Fibroblast of upper back skin (primary cell): ENCODE measurements at places on chromosomes 1 and 21.

- DNase-seq = peak; percentile 25
Observed at GRCh38 chr1:1123581-1124507, 8.0 kb upstream of the C1orf159 start.

DNA sequence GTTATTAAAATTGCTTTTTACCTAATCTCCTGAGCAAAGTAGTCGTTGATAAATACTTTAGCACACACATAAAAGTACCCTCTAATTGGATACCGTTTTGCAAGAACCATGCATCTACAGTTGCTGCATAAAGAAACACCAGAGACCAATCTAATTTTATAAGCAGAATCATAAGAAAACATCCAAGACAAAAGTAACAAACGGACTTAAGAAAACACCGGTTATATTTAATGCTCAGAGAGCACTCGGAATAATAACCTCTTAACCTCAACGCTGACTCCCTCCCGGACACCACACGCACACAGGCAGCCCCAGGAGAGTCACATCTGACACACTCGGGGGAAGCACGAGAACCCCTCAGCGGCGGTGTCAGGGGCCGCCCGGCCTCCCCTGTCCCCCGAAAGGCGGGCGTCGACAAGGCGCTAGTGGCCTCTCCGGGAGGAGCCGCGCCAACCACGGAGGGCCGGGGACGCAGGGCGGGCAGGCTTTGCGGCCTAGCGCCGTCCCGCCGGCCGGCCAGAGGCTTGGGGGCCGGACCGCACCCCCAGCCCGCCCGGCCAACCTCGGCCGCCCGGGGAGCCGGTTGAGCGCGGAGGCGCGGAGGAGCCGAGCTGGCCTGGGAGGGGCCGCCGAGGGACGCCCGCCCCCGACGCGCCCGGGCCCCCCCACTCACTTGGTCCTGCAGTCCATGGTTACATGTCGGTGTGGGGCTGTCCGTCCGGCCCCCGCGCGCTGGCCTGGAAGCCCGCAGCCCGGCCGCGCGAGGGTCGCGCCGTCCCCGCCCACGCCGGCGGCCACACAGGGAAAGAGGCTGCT lies 606 bp downstream of the DENND1B start:
- DNase-seq = peak; percentile 23

DNA sequence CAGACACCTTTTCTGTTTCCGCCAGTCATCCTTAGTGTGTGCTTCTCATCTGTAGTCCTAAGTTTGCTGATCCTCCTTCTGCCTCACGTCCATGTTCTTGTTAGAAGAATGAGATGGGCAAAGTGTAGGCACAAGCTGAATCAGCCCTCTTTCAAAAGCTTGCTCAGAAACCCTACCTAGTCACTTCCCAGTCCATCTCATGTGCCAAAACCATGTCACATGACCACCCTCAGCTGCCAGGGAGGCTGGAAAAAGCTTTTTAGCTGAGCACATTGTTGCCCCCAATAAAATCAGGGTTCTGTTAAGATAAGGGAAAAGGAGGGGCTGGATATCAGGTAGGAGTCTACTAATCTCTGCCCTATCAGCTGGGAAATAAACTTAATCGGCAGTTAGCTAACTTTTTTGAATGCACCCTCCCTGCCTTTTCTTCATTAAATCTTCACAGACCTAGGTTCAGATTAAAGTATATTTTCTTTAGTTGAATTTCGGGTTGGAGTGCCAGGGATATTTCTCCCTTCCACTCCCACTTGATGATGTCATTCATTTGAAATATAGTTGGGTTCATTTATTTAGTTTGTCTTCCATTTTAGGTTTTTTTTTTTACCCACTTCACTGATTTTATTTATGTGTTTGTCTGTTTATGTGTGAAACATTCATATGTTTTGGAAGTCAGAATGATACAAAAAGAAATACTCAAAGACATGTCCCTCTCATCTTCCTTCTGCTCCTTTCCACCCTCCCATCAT lies 129.2 kb downstream of the ROR1 start:
- DNase-seq = no peak

- DNase-seq = no peak
Observed at GRCh38 chr21:20404915-20405314, 593.3 kb upstream of the NCAM2 start.

DNA sequence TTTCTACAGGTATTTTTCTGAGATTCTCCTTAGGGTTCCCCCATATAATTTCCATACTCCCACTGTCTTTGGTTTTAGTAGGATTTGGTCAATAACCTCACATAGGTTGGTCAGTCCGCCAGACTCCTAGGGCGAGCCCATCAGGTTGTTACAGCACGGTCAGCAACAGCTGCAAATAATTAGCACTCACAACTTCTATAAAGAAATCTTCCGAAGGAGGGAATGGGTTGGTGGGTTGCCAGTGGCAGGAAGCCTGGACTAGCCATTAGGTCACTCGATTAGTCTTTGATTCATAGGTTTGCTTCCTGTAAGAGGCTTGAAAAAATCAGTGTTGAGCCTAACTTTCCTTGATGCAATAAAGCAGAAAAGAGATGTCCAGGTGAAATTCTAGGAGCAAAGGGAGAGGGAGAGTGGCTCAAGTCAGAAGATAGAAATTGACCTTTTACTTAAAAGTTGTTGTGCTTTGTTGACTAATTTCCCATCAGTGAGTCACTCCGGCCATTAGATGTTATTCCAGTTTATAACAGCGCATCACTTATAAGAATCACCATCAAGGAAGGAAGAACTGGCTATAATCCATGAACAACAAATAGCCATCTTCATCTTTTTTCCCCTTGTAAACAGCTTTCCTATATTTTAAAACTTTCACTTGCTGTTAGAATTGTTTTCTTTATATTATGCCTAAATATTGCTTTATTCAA lies 88.3 kb downstream of the TPR start:
- peak; percentile 40 for DNase-seq

DNA sequence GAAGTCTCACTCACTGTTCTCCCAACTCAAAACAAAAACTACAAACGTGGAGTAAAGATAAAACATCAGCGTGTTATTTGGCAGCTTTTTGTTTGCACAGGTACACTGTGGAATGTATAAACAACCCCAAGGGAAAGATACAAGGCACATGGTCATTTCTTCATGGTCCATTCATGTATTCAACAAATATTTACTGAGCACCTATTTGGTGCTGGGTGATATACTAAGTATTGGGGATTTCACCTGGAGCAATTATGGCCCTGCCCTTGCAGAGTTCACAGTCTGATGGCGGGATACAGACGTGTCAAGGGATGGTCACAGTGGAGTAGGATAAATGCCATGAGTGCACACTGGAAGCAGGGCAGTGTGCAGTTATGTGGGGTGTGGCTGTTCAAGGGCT lies 136.1 kb downstream of the SPATA46 start:
- DNase-seq = no peak

DNA sequence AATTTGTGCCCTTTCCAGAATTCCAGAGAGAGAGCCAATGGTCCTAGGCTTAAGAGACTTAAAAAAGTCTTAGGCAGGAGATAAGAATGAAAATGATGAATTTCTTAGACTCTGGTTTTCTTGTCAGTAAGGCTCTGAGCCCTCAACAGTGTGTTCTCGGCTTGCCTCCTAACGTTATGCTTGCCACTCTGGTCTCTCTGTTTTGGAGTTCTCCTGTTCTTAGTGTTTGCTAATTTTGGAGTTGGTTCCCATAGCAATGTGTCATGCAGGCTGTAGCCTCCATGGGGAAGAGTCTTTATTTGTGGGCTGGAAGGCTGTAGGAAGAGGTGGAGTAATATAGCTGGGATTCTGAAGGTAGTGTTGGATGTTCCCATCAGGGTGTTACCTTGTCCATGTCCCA lies 19.9 kb downstream of the TBX19 start:
- no peak for DNase-seq

- peak; percentile 99 for DNase-seq
Observed at GRCh38 chr1:234772345-234773147, 162.6 kb upstream of the IRF2BP2 start.

- DNase-seq = peak; percentile 61
Observed at GRCh38 chr1:215076322-215076721, 6.2 kb upstream of the KCNK2 start.

- no peak for DNase-seq
Observed at GRCh38 chr21:43817157-43818086, 28.0 kb downstream of the RRP1 start.

- no peak for DNase-seq
Observed at GRCh38 chr1:232587141-232588008, 42.6 kb downstream of the SIPA1L2 start.

- DNase-seq = peak; percentile 10
Observed at GRCh38 chr1:54069791-54070170, 16.4 kb downstream of the TCEANC2 start.

- DNase-seq = no peak
Observed at GRCh38 chr1:204867666-204868339, 2.9 kb upstream of the NFASC start.

DNA sequence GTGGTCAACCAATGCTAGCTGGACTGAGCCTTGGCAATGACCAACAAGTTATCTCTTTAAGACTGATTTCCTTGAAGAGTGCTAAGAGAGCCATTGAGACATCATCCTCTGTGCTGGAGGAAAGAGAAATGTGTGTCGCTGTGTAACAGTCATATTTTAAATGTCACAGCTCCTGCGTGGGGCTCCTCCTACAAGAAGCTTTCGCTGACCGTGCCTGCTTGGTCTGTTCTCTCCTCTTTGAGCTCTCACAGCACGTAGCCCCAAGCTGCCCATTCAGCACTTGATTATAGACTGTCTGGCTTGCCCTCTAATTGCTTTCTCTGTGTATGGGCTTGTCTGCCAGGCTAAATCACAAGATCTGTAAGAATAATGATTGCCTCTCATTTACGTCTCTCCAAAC lies 221.3 kb downstream of the FOXD2 start:
- DNase-seq = no peak

DNA sequence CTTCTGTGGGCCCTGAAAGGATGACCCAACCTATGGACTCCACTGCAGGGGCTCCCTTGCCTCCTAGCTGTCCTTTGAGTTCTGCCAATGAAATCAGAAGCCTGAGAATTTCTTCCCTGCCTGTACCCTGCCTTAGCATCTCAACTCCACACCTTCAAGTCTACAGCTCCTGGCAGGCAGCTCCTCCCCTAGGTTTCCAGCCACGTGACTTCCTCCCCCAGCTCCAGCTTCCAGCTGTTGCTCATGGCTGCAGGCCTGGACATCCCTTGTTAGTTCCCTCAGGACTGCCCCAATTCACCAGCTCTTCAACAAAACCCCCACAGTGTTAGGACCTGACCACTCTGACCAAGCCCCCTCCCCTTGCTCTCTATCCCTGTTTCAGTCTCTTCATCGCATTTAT lies 2.4 kb downstream of the RCAN1 start:
- no peak for DNase-seq

- no peak for DNase-seq
Observed at GRCh38 chr21:34882719-34883131, 166.4 kb downstream of the RUNX1 start.

GRCh38 chr1:222618001-222618879 lies at the start of gene MIA3:
Gene MIA3, plus strand, starts transcription at chr1:222618097. Its CDS starts 14 bp downstream, at chr1:222618111.
- DNase-seq = no peak

DNA sequence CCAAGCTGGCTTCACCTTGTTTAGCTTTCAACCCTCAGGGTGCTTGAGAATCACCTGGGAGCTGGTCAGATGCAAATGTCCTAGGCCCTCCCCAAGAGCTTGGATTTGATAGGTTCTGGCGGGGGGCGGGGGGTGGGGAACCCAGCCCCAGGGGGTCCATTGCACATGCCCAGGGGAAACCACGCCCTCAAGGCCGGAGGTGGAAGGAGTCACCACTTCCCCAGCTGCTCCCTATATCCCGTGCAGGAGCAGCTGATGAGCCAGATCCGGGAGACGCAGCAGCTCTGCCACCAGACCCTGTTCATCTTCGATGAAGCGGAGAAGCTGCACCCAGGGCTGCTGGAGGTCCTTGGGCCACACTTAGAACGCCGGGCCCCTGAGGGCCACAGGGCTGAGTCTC lies 5.8 kb downstream of the TOR3A start:
- peak; percentile 14 for DNase-seq

DNA sequence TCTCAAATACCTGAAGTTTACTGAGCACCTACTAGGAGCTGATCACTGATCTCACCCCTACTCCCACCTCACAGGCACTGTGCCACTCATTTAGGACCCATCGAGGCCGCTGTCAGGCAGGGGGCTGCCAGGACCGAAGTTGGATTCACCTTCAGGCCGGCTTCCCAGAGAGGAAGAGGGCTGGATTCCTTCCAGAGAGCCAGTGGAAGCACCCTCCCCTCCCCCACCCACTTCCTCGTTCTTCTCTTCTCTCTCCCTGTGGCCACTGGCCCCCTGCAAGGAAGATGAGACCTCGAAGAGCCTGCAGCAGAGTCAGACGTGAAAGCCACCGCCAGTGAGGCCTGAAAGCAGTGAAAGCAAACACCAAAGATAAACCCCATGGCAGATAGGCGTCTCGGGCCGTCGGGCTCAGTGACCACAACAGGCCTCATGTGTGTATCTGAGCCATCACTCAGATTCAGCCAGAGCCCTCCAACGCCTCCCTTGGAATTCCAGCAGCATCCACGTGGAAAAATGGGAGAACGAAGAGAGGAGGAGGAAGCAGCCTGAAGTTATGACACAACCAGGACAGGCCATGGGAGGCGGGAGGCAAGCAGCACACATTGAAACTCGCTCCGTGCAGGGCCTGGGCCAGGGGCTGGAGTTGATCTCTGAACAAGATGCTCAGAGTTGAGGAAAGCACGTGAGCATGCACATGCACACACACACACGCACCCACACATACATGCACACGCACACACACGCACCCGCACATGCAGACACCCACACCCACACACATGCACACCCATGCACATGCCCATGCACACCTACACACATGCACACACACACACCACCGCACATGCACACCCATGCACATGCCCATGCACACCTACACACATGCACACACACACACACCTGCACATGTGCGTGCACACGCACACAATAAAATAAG lies 6.2 kb upstream of the AGTRAP start:
- peak; percentile 16 for DNase-seq

- DNase-seq = peak; percentile 57
Observed at GRCh38 chr1:212566522-212567479, 41.8 kb upstream of the ATF3 start.
